Activated T-cell treated with anti-CD3 and anti-CD28 coated beads, Interleukin-2, amount 50 U/mL, for 48 hours (primary cell): ENCODE measurements at places on chromosomes 1 and 21.

- DNase-seq, result no peak
Measured at GRCh38 chr1:78095593-78095992, 49.8 kb downstream of the GIPC2 start.

DNA sequence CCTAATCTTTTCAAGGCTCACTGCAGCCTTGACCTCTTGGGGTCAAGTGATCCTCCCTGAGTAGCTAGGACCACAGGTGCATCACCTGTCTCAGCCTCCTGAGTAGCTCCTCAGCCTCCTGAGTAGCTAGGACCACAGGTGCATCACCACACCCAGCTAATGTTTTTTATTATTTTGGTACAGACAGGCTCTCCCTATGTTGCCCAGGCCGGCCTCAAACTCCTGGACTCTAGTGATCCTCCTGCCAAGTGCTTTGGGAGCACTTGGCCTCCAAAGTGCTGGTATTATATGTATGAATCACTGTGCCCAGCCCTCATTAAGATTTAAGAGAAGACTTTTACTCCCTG lies 58.5 kb upstream of the S1PR1 start:
- DNase-seq, result peak; percentile 63

- DNase-seq, result no peak
Measured at GRCh38 chr1:84143796-84144565, at the start of gene PRKACB. Gene PRKACB, plus strand, starts transcription at chr1:84144271. Its CDS starts 91 bp downstream, at chr1:84144362.

- DNase-seq, result no peak
Measured at GRCh38 chr1:52057876-52058415, 1.9 kb downstream of the BTF3L4 start.

DNA sequence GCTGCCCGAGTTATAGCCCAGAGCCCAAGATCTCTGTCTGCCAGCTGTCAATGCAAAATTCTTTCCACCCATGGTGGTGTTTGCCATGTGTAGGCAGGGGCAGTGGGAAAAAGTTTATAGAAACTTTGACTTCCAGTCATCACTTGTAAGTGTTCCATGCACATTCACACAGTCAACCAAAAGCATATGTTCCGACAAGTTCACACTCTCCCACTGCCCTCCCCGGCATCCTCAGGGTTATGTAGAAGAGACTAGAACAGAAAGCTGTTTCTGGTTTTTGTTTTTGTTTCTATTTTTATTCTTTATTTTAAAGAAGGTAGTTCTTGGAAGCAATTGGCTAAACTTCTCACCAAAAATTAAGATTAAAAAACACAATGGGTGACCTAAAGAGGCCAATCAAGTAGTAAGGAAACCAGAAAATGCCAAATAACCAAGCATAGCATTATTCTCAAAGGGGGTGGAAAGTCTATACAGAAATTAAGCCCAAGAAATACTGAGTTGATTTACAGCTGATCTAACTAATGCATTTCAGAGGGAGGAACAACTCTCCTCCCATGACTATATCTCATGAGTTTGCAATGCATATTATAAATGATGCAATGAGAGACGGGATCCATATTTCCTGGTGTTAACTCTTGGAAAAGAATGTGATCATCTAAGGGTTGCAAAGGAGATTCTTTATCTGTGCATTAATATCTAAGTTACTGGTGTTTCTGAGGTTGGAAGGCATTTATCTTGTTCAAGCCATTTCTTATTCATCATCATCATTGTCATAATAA lies 91.5 kb upstream of the ETS2 start:
- DNase-seq, result no peak

GRCh38 chr1:111323231-111323630 lies 32.6 kb downstream of the CHIA start:
- DNase-seq, result no peak

- DNase-seq, result peak; percentile 32
Measured at GRCh38 chr1:28917757-28918118, 3.4 kb downstream of the EPB41 start.

- DNase-seq, result no peak
Measured at GRCh38 chr1:31502926-31503511, 73.3 kb upstream of the TINAGL1 start.

GRCh38 chr1:33152685-33153432 lies 29.0 kb downstream of the TRIM62 start:
- no peak for DNase-seq

DNA sequence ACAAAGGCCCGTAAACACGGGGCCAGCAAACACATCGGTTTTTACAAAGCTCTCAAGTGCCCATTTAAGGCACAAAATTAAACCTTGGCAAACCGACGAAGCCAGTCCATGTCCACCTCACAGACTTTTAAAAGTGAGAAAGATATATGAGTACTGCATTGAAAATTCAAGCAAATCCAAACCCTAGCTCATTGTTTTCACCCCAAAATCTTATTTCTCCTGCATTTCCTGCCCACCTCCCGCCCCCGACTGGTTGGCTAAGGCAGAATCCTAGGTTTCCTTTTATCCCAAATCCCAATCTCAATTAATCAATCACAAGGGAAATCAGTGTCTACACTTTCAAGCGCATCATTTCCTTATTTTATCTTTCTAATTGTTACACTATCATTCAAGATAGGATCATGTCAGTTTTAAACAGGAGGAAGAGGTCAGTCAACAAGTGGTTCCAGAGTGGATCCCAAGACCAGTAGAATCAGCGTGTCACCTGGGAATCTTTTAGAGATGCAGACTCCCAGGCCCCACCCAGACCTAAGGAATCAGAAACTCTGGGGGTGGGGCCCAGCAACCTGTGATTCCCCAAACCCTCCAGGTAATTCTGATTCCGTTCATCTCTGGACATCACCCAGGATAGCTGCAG lies 1.7 kb upstream of the GNG4 start:
- DNase-seq, result no peak

DNA sequence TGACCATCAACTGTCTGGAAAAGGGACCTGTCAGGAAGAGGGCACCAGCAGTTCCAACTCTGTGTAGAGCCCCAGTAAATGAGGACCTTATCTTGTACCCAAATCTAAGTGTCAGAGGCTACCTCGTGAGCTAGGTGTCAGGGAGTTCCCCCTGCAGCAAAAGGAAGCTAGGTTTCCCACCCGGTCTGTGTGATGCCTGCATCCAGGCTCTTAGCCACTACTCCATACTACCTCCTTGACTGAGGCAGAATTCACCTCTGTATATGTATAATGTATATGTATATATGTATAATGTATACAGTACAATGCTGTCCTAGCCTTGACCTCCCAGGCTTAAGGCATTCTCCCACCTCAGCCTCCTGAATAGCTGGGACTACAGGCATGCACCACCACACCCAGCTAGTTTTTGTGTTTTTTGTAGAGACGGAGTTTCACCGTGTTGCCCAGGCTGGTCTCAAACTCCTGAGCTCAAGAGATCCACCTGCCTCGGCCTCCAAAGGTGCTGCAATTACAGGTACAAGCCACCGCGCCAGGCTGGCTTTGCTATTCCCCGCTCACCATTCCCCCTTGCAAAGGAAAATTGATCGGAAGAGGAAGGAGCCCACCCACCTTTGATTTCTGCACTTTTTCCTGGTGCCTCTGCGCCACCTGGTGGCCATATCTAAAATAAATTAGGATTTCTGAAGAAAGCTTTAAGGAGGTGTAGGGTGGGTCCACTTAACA lies 15.7 kb upstream of the LUZP1 start:
- DNase-seq, result peak; percentile 50

GRCh38 chr1:162876751-162877150 lies 15.8 kb upstream of the CCDC190 start:
- no peak for DNase-seq

GRCh38 chr1:57129865-57130264 lies 164.1 kb upstream of the C8B start:
- DNase-seq, result no peak

- DNase-seq, result no peak
Measured at GRCh38 chr1:7300893-7301663, 470.0 kb upstream of the VAMP3 start.

GRCh38 chr1:84356881-84357280 lies 41.4 kb upstream of the DNASE2B start:
- no peak for DNase-seq

DNA sequence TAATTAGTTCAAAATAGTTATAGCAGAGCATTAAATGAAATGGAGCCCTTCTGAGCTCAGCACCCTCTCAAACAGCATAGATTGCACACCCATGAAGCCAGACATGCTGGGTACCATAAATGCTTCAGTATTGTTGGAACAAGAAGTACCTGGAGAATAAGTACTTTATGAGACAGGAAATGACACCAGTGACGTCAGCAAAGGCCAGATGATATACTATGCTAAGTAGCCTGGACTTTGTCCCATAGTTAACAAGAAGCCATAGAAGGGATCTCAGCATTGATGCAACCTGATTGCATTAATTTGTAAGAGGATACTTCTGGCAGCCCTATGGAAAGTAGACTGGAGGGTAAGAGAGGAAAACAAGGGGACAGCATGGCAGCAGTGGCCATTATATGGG lies 16.3 kb upstream of the GADD45A start:
- no peak for DNase-seq

DNA sequence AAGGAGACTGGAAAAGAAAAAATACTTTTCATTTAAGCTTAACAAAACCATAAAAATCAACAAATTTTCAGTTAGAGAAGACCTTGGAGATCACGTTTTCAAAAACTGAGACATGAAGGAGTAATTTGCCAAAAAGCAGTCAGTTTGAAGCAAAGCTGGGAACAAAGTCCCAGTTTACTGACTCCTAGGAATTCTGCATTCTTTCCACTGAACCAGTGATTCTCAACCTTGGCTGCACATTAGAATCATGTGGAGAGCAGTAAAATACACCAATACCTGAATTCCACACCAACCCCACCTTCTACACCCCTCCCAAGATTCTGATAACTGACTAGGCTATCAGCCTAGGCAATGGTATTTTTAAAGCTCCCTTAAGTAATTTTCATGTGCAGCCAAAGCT lies 73.5 kb downstream of the PRPF38A start:
- DNase-seq, result no peak

GRCh38 chr1:207115269-207115668 lies 11.2 kb downstream of the C4BPA start:
- no peak for DNase-seq

DNA sequence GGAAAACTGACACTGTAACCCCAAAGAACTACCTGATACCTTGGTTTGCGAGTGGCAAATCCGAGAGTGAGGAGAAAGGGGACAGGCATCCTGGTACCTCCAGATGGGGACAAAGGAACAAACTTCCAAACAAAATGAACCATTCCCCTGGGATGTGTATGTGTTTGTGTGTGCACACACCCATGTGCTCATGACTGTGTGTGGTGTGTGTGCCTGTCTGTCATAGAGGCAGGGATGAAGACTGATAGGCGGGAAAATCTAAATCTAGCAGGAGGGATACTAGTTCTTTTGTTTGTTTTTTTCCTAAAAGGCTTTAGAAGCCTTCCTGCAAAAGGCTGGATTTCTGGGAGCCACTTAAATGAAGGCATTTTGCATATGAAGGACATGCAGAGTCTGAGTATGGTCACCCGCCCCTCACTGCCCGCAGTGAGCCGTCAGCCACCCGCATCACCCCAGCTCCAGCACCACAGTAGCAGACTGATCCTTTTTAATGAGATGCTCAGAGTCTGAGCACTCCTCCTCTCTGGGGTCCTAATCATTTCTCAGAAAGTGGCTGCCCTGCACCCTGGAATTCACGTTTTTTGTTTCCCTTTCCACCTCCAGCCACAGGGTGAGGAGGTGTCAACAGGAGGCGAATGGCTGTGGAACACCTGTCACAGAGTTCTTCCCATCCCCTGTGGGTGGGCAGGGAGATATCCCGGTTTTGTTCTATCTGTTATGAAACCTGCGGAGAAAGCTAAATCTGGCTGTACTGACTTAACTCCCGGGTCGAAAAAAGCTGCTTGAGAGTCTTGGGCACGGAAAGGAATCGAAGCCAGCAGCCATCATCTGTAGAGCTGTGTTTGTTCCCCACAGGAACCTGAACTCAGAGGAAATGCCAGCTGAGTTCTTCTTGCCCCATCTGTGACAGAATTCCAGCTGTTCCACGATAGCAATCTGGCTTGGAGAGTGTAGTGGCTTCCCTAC lies 34.9 kb downstream of the UTP25 start:
- DNase-seq, result no peak

DNA sequence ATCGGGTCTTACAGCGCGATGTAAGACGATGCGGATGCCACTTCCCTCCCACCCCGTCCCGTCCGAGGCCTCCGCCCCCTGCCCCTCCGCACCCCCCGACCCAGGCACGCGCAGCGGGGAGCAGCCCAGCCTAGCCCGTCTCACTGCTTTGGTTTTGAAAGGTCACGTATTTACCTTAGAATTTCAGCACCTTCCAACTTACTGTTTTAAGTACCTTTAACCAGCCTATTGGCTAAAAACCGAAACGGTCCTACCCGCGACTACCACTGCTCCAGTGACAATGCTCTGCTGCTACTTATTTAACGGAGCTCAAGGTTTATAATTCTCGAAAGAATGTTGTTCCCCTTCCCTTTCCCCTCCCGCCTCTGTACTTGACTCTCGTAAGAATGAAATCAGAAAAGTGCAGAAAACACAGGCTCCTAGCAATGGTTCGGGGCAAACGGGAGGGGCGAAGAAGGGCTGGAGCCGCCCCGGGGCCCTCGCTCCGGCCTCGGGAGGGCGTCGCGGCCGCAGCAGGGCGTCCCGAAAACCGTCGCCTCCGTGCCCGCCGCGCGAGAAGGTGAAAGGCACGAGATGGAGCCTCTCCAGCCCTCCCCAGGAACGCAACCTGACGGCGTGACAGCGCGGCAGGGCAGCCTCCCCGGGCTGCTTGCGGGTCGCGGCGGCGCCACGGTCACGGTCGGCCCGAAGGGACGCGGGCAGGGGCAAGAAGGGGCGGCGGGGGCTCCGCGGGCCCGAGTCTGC lies 667 bp downstream of the TMEM50B start:
- DNase-seq, result peak; percentile 55

- DNase-seq, result no peak
Measured at GRCh38 chr1:212987702-212988322, 27.9 kb downstream of the ANGEL2 start.

GRCh38 chr21:32360401-32360975 lies 32.3 kb downstream of the URB1 start:
- no peak for DNase-seq

DNA sequence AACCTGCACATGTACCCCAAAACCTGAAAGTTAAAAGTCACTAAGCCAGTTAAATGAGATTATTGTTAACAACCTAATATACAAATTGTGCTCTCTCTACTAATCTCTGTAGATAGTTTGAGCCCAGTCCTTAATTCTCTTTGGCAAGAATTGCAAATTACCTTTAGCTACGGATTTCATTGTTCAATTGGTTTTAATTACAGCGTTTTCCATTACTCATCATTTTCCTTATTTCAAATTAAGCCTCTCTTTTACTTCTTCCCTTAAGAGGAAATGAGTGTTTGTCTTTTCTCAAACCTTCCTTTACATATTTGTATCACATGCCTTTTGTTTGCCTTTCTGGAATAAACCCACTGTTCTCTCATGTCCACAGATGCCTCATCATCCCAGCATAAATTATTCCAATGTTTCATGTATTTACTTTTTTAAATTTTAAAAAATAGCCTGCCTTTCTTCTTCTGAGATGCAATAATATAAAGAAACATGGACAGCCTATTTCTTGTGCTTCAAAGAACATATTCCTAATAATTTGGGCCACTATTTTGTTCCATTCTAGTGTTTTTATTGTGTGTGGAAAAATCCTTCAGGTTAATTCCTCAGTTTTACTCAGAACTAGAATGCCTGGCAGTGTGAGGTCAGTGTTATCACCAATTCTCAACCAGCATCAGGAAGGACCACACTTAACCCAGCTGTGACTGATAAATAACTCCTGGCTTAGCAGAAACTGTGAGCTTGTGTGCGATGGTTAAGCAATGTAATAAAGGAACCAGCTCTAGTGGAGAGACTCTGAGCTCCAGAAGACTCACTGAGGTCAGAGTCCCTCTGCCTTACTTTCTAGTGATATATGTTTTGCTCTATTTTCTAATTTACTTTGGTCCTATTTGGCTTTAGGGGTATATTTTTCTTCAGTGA lies 600.5 kb downstream of the LTN1 start:
- no peak for DNase-seq

- DNase-seq, result no peak
Measured at GRCh38 chr1:17729248-17729647, 25.9 kb upstream of the ACTL8 start.
